ENCODE measurements at places on chromosomes 13 and 19.

- DNase-seq = no peak
Observed at GRCh38 chr13:110166598-110166997, 140.4 kb downstream of the COL4A1 start.

GRCh38 chr19:13734751-13735150 is 29.6 kb upstream of the MRI1 start:
- no peak for DNase-seq

DNA sequence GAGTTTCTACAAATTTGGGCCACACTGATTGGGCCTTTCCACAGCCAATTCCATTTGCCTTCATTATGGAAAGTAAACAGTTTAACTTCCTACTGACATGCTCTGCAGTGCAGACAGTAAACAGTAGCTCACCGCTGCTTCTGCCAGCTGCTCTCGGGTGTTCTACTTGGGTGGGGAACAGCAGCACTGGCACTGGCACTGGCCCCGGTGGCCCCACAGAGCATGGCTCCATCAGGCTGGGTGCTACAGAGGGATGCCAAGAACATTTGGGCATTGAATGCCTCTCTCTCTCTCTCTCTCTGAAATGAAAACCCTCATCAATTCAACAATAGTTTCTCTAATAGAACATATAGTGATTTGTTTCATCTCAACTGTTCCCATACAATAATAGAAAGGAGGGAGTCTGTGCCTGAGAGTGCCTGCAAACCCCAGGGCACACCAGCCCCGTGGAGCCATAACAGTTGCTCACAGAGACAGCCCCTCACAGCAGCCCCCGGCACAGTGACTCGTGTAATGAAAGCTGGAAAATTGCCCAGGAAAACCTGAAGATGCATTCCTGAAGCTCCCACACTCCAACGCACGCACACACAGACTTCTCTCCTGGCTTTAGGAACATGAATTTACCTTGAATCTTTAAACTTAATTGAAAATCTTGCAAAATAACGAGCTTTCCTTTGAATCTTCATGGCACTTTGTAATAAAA is 38.2 kb upstream of the GJB6 start:
- no peak for DNase-seq

GRCh38 chr19:55467236-55468053 is 2.9 kb upstream of the C19orf85 start:
- peak; percentile 19 for DNase-seq

DNA sequence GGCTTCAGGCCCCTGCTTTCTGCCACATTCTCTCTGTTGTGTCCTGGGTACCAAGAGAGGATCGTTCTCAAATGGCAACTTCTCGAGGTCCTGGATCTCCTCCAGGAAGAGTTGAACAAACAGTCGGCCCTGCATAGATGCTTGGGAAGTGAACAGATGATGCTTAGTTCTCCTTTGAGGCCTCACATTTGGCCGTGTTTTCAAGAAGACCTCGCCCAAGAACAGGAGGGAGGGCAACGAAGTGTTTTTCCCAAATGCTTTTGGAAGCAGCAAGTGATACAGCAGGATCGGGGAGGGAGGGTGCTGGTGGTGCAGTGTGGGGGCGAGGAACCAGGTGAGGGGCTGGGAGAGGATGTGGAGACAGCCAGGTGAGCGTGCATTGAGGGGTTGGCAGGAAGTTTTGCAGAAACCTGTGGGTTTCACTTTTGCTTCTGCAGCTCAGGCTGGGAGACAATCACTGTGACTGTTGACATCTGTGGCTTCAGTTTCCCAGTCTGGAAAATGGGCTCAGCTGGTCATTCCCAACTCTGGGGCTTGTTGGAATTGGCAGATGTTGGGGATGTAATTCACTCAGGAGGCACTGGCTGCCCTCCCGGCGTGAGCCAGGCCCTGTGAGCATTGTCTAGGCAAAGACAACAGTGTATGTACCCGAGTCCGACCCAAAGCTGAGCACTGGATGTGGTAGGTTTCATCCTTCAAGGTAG is 21.6 kb downstream of the MAST3 start:
- no peak for DNase-seq

DNA sequence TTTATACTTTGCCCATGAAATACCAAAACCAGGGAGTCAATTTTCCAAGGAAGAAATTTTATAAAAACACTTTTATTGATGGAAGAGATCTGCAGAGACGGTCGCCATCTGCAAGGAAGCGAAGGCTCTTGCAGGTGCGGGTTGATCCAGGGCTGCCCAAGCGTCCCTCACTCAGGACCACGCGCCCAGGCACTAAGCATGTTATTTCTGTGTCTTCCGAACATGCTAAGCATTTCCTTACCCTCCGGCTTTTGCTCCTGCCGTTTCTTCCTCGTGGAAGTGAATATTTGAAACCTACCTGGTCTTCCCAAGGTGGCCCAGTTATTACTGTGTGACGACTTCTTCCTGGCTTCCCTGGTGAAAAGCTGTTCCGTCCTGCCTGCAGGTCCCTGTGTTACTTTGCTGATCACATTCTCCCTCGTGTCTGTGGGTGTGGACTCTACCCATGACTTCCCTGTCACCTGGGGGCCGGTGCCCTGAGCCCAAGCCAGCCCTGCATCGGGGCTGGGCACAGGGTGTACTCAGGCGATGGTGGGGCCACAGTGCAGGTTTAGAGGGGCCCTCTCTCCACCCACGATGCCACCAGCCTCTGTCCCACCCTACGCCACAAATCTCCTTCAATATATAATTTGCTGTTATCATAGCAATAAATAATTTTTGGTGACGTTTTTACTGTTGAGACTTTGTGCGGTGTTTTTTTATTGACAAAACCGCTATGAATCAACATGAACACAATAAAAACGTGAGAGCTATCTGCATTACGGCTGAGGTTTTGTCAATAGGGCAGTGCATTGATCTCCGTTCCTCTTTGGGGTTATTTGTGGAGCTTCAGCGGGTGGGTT is 119.4 kb downstream of the URI1 start:
- DNase-seq = no peak

DNA sequence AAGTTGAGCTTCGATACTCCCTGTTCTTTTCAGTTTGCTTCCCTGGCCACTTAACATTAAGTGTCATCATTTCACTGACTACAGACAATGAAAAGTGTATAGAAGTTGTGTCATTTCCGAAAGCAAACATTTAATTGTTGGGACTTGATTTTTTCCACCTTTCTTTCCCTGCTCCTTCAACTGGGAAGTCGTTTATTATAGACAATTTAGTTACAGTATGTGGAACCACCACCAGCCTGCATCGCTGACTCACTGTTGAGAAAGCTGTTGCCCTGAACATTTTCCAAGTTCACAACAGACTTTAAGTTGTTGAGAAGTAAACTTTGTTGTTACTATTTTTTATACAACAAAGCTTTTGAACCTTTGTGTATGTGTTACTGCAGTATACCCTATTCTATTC is 788.4 kb upstream of the PRR20A start:
- DNase-seq = no peak

GRCh38 chr13:23790577-23791170 is 98.5 kb downstream of the MIPEP start:
- no peak for DNase-seq

- DNase-seq = no peak
Observed at GRCh38 chr13:42876270-42876714, 94.9 kb downstream of the FAM216B start.

- DNase-seq = no peak
Observed at GRCh38 chr13:50709058-50709457, 134.4 kb downstream of the DLEU7 start.

- no peak for DNase-seq
Observed at GRCh38 chr19:47681936-47682335, 31.3 kb upstream of the EHD2 start.

DNA sequence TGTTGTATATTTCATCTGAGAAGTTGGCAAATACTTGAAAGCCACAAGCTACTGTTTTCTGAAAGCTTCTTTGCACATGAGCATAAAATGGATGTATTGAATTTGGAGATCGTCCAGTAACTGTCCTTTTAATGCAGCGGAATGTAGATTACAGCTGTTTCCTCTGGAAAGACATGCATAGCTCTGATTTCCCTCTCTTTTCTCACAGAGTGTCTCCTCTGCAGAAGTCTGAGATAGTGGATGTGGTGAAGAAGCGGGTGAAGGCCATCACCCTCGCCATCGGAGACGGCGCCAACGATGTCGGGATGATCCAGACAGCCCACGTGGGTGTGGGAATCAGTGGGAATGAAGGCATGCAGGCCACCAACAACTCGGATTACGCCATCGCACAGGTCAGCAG is 283.0 kb downstream of the SHISA2 start:
- no peak for DNase-seq

- no peak for DNase-seq
Observed at GRCh38 chr13:37709318-37709717, 110.8 kb upstream of the POSTN start.

GRCh38 chr13:40631605-40632004 is 34.8 kb downstream of the FOXO1 start:
- DNase-seq = no peak

- DNase-seq = no peak
Observed at GRCh38 chr13:20057963-20058362, 99.4 kb downstream of the ZMYM2 start.

DNA sequence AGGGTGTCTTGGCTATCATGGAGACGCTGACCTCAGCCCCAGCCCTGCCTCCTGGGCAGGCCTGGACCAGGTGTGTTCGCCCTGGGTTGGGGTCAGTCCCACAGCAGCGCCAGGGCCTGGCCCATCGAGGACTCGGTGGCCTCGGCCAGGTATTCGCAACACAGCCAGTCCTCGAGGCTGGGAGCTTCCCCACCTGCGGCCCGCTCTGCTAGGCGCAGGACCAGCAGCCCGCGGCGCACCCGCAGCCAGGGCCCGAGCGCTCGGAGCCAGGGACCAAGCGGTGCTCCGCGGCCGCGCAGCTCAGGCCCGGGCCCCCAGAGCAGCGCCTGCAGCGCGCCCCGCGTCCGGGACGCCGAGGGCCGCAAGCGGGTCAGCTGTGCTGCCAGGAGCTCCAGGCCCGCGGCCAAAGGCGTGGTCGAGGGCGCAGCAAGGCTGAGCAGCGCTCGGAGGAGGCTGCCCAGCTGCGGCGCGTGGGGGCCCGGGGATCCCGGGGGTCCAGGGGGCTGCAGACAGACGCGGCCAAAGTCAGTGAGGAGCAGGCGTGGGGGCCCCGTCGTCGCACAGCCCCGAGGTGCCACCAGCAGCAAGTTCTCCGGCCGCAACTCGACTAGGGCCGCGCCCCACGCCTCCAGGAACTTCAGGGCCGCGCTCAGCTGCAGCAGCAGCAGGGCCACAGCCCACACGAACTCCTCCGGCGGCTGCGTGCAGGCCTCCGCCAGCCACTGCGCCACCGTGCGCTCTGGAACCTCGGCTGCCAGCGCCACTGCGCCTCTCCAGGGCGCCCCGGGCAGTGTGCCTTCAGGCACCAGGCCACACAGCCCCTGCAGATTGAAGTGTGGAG is 6.2 kb downstream of the PEAK3 start:
- DNase-seq = no peak

GRCh38 chr13:21615427-21615826 is 11.5 kb upstream of the MICU2 start:
- no peak for DNase-seq

DNA sequence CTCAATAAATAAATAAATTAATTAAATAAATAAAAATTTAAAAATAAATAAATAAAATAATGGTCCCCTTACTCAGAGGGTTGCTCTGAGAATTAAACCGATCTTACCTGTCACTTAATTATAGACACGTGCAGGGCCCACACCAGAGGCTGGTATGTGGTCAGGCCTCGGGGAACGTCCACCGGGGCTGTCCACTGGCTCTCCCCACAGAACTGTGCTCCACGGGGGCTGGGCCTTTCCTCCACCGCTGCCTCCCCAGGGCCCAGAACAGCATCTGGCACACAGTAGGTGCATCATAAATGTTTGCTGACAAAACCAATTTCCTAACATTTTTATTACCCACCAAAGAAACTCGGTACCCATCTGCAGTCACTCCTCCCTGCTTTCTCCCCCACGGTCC is 69.2 kb downstream of the CEBPG start:
- no peak for DNase-seq

DNA sequence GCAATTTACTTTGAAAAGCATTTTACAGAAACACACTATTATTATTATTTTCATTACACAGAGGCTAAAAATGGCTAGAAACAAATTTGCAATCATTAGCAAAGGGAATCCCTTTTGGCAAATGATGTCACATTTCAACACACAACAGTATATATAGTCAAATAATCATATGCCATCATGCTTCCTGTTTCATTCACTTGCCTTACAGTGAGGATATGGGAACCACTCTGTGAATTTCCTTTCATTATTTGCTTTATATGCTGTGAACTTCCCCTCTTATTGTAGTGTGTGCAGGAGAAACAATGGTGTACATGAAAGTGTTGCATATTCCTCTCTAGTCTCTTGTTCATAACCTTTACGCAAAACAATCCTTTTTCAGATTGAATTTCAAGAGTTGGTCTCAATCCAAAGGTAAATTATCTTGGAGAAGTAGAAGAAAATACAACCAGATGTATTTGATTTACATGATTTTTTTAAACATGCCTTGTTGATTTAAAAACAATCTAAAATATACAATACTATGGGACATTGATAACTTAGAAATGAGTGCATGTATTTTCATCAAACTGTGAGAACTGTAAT is 657.3 kb downstream of the EFNB2 start:
- DNase-seq = no peak

DNA sequence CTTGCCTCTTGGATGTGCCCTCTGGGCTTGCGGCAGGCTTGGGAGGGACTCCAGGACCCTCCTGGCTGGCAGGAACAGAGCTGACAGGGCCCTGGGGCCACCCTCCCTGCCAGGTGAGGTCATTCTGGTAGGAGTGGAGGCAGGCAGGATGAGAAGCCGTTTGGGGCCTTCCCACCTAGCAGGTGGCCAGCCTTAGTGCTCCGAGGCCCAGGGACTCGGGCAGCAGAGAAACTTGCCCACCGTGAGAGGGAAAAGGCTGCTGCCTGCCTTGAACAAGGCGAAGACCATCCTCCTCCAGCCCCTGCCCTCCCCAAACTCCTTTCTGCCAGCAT is 8.5 kb downstream of the RFX1 start:
- DNase-seq = no peak

DNA sequence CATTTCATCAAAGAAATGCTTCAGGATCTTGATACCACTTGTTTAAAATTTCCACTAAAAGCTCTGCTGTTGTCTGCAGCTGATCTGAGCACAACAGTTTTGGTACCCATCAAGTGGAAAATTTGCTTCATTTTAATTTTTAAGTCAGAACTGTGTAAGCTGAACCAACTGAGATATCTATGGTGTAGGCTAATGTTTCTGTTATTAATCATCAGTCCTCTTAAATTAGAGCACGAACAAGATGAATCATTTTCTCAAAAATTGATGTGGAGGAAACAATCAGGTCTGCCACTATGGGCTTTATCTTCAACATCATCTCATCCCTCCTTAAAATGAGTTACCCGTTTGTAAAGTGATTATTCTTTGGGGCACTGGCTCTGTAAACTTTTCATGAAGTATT is 221.5 kb upstream of the NBEA start:
- no peak for DNase-seq

DNA sequence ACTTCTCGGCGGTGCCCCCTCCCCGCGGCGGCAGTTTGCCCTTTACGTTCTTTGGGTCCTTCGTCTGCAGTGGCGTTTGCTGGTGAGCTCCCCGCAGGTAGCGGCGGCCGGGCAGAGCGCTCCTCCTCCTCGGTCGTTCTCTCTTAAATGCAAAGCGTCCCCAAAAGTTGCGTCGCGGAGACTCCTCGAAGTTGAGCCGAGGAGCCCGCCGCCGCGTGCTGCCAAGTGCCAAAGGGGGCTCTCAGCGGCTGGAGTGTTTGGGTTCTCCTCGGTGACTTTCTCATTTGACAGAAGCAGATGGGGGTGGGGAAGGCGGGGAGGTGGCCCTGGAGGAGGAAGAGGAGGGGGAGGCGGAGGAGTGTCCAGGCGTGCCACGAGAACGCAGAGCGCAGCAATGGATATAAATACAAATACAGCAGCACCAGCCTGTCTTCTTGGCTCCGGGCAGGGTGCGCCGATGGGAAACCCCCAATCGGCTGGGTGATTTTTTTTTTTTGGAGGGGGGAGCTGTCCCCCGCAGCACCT is at the start of gene SOX21:
TSS of gene SOX21 (minus strand) at position 259 of the 525 bp plus-strand sequence. CDS start 496 bp downstream, outside the sequence.
- no peak for DNase-seq

Data from stimulated activated CD8-positive, alpha-beta memory T cell treated with anti-CD3 and anti-CD28 coated beads, Interleukin-4, amount 100 ng/mL, for 4 hours (primary cell).